Hematopoietic multipotent progenitor cell treated with erythropoietin and hydrocortisone succinate and interleukin-3 and kit ligand, for 15 days (in vitro differentiated cells): ENCODE measurements at places on chromosomes 16 and 17.

- no peak for DNase-seq
These were observed 9.4 kb downstream of the GGA2 start for GRCh38 chr16:23500862-23501225.

DNA sequence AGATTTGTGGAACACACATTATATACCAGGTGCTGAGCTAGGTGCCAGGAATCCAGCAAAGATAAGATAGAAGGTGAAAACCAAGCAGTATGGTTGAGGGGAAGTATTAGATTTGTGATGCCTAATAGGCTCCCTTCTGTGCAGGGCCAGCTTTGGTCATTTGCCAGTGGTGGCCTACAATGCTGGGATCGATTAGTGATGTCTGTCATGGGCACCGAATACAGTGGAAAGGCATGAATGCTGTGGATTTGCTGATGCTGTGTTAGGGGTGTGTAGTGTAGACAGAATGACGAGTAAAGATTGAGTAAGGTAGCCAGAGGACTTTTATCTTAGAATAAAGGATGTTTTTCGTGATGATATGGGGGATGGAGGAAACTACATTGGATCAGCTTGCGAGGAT lies 48.9 kb downstream of the SNX29 start:
- DNase-seq = no peak

GRCh38 chr16:14125708-14126107 lies 54.6 kb downstream of the MRTFB start:
- DNase-seq = no peak

DNA sequence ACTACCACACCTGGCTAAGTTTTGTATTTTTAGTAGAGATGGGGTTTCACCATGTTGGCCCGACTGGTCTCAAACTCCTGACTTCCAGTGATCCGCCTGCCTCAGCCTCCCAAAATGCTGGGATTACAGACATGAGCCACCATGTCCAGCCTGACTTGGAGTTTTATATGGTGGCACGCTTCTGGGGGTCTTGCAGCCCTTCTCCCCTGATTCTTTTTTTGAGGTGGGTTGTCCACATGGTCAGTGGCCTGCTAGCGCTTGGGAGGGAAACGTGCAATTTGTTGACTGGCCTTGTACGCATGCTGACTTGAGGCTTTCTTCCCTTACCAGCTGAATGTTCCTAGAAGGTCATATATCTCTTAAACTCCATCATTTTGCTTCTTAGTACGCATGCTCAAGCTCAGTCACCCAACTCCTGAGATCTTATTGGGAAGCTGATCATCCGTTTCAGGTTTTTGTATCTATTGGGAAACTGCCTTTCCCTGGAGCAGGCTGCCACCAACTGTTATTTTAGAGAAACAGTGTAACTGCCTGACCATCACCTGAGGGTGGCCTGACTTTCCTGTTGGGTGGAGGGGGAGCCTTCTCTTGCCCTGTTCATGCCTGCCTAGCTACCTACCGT lies 13.7 kb upstream of the LDHD start:
- DNase-seq = no peak

- no peak for DNase-seq
These were observed 43.8 kb upstream of the TOB1 start for GRCh38 chr17:50909765-50910605.
